Renal cortex interstitium (tissue), 15 donors: ENCODE measurements at places on chromosomes 12 and 14.

DNA sequence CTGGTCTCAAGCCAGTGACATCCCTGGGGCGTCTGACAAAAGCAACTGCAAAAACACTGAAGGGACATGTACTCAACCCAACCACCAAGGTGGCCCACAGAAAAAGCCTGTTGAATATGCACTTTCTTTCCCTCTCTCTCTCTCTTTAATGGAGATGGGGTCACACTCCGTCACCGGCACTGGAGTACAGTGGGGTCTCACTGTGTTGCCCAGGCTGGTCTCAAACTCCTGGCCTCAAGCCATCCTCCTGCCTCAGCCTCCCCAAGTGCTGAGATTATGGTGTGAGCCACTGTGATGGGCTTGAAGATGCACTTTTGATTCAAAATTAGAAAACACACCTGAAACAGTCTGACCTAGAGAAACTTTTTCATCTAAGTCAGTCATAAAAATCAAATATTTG, 7.2 kb upstream of the CD27 start:
- DNase-seq, result no peak

- DNase-seq, result no peak
Observed at GRCh38 chr12:19957308-19958125, 410.8 kb upstream of the PDE3A start.

GRCh38 chr12:9347328-9348127, 139.3 kb upstream of the PZP start:
- DNase-seq, result no peak

GRCh38 chr14:77039285-77040058, 11.0 kb upstream of the IRF2BPL start:
- DNase-seq, result no peak

GRCh38 chr12:74980510-74980909, 229.1 kb downstream of the KCNC2 start:
- peak; percentile 61 for DNase-seq

GRCh38 chr12:130700492-130701401, 15.4 kb downstream of the RIMBP2 start:
- no peak for DNase-seq

- no peak for DNase-seq
Observed at GRCh38 chr12:112342587-112342986, 39.6 kb downstream of the HECTD4 start.

DNA sequence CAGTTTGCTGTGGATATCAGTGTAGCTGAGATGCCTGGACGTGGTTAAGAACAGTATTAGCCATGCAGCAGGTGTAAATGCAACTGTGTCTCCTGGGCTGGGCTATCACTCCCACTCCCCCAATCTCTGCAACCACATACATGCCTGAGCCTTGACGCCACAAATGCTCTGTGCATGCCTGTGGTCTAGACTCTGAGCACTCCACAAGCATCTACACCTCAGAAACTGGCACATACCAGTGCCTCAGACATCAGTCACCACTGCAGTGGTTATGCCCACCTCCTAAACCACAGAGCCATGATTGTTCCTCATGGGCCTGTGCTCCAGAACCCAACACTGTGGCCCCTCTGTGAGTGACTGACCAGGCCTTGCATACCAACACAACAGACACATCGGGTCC, 226.8 kb upstream of the ALG10 start:
- no peak for DNase-seq

GRCh38 chr12:94098466-94098865, 49.9 kb upstream of the PLXNC1 start:
- no peak for DNase-seq

- DNase-seq, result no peak
Observed at GRCh38 chr12:111440152-111440551, 34.4 kb downstream of the SH2B3 start.

DNA sequence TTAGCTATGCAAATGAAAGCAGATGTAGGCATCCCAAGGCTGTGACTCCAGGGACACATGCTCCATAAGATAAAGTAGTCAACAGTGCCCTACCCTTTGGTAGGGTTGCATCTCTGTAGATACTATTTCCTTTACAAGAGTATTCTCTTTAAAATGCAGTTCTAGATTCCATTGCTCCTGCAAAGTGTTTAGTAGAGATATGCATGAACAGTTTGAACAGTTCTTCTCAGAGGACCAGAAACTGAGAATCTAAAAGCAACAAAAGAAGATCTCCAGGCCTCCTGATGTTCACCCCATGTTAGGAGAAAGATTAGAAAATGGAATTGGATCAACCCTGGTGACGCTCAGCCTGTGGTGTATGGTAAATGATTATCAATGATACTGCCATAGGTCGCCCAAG, 121.2 kb downstream of the KCNK10 start:
- DNase-seq, result no peak

GRCh38 chr12:85951823-85952222, 77.7 kb downstream of the NTS start:
- DNase-seq, result no peak
